Activated gamma-delta T cell treated with anti-CD3 and anti-CD28 coated beads, Interleukin-2, amount 50 U/mL, for 16 hours (primary cell): ENCODE measurements at places on chromosomes 3 and 15.

DNA sequence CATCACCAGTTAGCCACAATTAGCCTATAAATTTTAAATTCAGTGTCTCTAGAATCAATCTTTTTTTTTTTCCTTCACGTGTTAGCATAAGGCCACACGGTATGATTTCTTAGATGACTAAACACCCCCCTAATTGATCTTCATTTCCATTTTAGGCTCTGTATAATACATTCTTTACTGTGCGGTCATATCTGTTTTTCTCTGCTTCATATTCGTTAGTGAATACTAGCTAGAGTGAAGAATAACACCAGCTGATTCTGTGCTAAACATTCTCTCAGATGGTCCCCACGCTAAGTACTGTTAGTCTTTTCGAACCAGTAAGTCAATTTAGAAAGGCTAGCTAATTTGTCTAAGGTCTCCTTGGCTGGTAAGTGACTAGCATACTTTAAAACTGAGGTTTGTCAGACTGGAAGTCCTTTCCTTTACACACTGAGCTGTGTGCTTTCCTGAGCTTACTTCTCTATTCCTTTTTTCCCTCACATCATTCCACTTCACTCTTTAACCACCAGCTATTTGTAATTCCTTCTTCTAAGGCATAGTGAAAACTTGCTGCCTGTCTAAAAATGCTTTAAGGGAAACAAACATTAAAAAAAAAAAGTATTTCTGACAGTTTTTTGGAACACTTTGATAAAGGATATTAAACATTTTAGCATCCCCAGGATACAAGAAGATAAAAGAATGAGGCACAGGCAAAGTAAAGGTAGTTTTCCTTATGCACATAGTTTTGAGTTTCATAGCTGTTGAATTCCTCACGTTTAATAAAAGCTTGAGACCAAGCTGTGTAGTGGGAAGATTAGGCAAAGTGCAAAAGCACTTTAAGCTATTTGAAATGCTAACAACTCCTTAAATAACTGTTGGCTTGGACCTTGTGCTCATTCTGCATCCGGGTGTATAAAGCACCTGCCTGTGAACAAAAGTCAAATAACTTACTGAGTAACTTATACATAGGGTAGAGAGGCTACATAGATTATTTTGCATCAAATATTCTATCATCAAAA is 17.1 kb downstream of the ZFAND6 start:
- DNase-seq, result no peak

DNA sequence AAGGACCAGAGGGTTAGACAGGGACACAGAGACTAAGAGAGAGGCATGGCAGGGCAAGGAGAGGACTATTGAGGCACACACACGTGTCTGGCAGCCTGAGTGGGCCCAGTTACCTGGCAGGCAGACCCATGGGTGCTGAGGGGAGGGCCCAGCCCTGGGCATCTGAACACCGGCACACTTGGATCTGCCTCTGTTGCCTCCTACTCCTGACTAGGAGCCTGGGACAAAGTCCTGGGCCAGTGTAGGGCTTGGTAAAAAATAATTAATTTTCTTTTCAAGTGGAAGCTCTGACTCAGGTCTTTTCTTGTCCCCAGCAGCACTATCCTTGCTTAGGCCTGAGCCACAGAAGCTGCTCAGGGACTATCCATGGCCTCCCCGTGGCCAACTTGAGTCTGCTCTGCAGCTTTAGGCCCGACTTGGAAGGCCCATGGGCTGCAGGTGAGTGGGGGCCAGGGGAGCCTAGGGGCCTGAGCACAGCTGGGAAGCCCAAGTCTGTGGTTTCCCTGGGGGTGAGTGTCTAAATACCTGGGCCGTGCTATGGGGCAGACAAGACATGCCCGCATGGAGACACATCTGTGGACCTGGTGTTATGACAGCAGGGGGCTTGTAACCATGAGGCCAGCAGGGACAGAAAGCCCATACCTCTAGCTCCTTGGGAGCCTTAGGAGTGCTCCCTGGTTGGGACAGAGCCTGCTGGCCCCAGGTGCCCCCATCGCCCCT is at the start of gene PTH1R:
Gene PTH1R (plus strand): TSS at position 316 of the 720 bp plus-strand sequence. CDS start 5,839 bp downstream, outside the sequence.
- no peak for DNase-seq

DNA sequence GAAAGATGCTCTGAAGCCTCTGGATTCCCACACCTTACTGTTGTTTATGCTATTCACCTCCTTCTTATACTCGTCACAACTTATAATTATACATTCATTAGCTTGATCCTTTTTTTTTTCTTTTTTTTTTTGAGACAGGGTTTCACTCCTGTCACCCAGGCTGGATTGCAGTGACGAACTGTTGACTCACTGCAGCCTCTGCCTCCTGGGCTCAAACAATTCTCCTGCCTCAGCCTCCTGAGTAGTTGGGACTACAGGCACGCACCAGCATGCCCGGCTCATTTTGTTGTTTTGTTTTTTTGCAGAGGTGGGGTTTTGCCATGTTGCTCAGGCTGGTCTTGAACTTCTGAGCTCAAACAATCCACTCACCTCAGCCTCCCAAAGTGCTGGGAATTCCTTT is 143.6 kb downstream of the PLCL2 start:
- no peak for DNase-seq

- no peak for DNase-seq
These were observed 338.6 kb upstream of the POU1F1 start for GRCh38 chr3:87614998-87615397.

DNA sequence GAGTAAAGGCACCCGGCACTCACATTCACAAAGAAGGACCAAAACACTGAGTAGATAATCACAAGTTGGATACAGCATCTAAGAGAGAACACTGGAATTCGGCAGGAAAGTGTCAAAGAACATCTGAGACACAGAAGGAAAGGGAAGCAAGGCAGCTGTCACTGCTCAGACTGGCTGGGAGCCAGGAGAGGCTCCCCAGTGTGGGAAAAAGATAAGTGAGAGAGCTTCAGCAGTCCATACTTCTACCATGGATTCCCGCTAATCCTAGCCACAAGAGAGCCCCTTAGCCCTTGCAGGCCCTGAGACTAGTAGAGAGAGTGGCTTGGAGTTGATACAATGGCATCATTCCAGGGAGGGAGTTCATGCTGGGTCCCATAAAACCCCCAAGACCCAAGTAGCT is 36.7 kb upstream of the CP start:
- DNase-seq, result no peak

- DNase-seq, result no peak
These were observed 4.6 kb upstream of the MFGE8 start for GRCh38 chr15:88917760-88918159.

DNA sequence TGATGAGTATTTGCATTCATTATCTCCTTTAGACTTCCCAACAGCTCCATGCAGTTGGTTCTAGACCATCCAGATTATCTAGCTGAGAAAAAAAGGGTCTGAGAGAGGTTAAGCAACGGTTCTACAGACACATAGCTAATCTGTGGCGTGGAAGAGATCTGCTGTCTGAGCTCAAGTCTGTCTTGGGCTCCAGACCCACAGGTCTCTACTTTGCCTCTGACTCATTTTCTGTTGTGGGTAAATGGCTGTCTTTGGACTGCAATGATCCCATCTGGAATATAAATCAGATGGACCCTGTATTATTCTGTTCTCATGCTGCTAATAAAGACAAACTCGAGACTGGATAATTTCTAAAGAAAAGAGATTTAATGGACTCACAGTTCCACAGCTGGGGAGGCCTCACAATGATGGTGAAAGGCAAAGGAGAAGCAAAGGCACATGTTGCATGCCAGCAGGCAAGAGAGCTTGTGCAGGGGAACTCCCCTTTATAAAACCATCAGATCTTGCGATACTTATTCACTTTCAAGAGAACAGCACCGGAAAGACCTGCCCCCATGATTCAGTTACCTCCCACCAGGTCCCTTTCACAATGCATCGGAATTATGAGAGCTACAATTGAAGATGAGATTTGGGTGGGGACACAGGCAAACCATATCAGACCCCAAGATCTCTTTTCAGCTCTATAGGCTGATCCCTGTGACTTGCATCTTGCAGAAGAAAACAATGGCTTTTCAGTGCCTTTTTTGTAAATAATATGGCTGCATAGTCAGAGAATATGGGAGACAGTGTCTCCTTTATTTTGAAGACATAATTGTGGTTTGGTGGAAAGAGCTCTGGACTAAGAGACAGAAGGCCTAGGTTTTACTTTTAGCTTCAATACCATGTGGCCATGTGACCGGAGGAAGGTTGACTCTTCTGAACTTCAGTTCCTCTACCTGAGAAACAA is 24.7 kb downstream of the CEMIP start:
- DNase-seq, result no peak

GRCh38 chr15:57395292-57395691 is 19.0 kb downstream of the CGNL1 start:
- DNase-seq, result no peak
